Omental fat pad (tissue), 4 donors: ENCODE measurements at places on chromosomes 3 and 15. TPM values are rescaled to one million over a fixed set of nuclear protein-coding genes. Genes with fewer than 3 reads are reported as not detected.

The CLRN1 gene
- total RNA-seq: not detected

- DNase-seq: no peak
These were observed 371.7 kb downstream of the ZBTB20 start for GRCh38 chr3:114775395-114775794.

The EPHB1 gene
- total RNA-seq: 0.74 TPM

The THAP10 gene
- total RNA-seq: 0.48 TPM

The DPPA2 gene
- not detected for total RNA-seq

DNA sequence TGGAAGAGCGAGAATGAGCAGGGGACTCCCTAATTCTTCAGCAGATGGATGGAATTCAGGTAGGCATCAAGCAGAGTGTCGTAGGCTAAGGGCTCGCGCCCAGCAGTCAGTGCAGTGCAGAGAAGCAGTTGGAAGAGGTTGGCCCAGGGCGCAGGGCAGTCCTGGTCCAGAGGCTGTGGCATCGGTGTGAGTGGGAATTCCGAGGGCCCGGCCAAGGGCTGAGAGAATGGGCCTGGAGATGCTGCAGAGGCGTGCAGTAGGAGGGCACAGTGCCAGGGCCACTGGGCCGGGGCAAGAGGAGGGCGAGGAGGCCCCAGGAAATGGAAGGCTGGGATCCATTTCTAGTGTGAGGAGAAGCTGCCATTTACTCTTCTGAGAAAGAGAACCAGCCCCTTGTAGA, 74.4 kb downstream of the AAGAB start:
- no peak for DNase-seq
